Hematopoietic multipotent progenitor cell treated with erythropoietin and hydrocortisone succinate and interleukin-3 and kit ligand, for 15 days (in vitro differentiated cells): ENCODE measurements at places on chromosomes 12 and 14.

GRCh38 chr14:71399057-71399487 is 491.8 kb downstream of the PCNX1 start:
- no peak for DNase-seq

- DNase-seq: no peak
Observed at GRCh38 chr12:129052373-129052772, 199.1 kb downstream of the GLT1D1 start.

- no peak for DNase-seq
Observed at GRCh38 chr12:71456316-71456715, 16.7 kb downstream of the LGR5 start.

DNA sequence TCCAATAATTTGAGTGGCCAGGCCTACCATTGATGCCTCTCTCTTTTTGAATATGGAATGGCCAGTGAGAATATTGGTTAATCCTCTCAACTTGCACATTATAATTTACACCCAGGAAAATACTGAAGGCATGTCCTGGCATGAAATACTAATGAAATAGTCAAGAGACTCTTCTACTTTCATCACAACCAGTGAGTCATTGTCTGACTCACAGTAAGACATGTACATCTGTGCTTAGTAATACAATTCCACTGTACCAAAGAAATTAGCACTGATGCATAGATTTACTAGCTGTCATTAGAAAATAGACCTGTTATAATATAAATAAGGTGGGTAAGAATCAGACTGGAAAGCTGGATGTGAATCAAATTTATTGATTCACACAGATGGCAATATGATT is 31.6 kb downstream of the KCNC2 start:
- no peak for DNase-seq

GRCh38 chr14:88765130-88765529 is 27.6 kb downstream of the EML5 start:
- no peak for DNase-seq

- no peak for DNase-seq
Observed at GRCh38 chr12:67621112-67621511, 27.4 kb upstream of the DYRK2 start.

GRCh38 chr12:72272091-72272661 is at the start of gene TRHDE:
TRHDE (plus strand) TSS chr12:72272370; CDS start chr12:72272644, 274 bp downstream.
- no peak for DNase-seq

DNA sequence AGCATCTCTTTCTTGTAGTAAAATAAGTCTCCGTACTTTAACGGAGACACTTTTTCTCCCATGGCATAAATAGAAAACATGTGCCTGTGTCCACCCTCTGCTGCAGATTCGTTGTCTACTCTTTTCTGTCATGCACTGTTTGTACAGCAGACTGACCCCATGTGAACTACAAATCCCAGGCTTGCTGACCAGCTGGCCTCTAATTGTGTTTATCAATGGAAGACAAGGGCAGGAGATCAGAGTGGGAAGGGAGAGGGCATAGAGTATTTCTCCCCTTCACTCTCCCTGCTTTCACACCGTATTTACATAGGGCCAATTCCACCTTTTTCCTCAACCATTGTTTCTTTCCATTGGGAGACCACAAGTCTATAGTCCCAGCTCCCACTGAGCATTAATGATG is 31.0 kb upstream of the TMTC2 start:
- DNase-seq: no peak

- DNase-seq: no peak
Observed at GRCh38 chr14:95341564-95341963, 21.9 kb upstream of the CLMN start.

DNA sequence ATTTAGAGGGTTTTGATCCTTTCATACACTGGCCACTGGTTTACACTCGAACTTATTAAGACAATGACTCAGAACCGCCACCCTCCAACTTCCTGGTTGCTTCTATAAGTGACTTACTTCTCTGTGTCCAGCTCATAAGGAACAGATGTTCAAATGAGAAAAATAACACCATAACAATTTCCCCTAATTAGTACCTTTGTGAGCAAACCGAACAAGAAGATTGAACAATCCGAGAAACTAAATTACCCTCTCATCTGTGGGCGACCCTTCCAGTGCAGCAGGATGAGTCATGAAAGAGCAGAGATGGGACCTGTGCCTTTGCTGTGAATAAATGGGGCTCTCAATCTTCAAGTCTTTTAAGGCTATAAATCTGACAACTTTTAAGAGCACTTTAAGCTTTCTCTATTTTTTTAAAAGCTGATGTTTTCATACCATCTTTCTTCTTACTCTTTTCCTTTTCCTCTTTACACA is 146.8 kb upstream of the RASSF8 start:
- no peak for DNase-seq

GRCh38 chr14:63512861-63513260 is 30.3 kb downstream of the PPP2R5E start:
- no peak for DNase-seq

DNA sequence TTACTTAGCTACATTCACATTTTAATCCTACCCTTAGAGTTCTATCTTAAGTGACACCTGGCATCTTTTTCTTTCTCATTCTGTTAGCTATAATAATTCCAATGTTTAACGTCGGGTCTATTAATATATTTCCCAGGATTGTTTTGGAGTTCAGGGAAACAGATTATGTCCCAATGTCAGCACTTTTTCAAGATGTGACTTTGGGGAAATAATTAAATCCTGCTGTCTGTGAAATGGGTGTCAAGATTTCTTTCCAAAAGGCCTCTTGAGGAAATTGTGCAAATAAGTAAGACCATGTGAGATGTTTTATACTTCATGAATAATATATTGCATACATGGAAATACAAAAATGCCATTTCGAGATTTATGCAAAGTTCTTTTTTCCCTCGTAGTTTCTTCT is 887.6 kb upstream of the SEL1L start:
- DNase-seq: no peak

- DNase-seq: no peak
Observed at GRCh38 chr14:21070083-21070609, at the start of gene ARHGEF40. ARHGEF40 (plus strand) TSS chr14:21070304; CDS start chr14:21070397, 93 bp downstream.

- DNase-seq: peak; percentile 43
Observed at GRCh38 chr14:90759370-90760077, 56.7 kb downstream of the TTC7B start.

DNA sequence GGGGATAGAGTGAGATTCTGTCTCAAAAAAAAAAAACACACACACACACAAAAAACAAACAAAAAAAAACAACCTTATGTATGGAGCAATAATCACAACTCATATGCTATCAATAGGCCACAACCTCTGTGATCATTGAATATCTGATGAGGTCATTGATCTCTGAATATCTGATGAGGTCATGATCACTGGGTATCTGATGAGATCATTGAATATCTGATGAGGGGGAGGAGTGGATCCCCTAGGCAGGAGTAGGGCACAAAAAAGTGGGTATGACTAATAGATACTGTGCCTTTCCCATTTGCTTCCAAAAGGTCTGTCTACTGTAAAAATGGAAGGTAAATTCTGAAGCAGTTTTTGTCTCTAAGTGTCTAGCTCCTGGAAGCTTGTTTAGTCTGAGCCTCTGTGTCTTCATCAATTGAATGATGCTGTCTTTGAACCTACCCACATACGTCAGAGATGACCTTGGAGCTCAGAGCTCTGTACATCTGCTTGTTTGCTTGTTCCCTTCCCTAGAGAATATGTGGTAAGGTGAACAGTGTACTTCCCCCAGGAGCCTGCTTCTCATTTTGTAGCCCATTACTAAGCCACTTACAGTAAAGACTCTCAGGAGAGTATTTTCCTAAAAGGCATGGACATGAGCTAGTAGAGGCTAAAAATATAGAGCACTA is 13.6 kb downstream of the PAH start:
- no peak for DNase-seq

GRCh38 chr14:99616832-99617800 is 13.1 kb upstream of the CCDC85C start:
- DNase-seq: no peak

DNA sequence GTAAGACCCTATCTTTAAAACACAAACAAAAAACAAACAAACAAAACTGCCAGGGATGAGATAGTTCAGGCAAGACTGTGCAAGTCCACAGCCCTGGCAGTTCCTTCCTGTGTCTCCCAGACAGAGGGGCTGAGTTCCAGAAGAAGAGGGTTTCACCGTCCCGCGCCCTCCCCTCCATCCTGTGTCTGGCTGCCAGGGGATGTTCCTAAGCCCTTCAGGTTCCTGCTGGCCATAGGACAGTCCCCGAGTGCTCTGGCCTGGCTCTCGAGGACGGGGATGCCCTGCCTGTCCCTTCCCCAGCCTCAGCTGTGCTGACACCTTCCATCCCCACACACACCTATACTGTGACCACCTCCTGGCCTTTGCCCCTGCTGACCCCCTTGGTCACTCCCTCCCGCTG is 40.6 kb upstream of the EIF5 start:
- no peak for DNase-seq

- no peak for DNase-seq
Observed at GRCh38 chr12:108378926-108379325, 39.8 kb upstream of the CMKLR1 start.

DNA sequence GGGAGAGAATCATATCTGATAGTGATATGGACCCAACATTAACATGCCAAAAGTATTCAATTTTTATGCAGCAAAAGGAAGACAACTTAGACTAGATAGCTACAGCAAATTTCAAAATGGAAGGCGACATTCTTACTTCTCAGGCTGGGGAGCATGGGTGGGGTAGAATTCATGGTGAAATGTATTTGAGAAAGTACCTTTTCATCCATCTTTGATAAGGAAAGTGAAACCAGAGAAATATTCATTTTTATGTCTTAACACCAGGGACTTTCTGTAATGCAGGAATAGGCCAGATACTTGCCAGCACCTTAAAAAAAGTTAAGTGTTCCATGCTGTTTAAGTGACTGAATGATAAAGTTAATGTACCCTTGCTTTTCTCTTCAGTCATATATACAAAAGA is 13.4 kb downstream of the BTG1 start:
- no peak for DNase-seq

DNA sequence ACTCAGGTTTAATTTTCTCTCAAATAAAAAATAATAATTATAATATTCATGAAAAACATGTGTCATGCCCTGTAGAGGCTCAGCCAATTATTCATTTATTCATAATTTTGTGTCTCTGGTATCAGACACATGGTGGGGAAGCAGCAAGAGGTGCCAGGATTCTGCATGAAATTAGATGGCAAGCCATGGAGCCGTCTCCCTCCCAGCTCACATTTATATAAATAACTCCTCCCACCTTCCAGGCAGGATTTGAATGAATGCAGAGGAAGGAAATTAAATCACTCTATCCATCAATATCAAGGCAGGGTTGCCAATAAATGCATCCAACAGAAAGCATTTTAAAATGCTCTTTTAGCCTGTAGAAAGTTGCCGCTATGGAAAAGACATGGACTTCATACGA is 98.1 kb downstream of the PTPRR start:
- no peak for DNase-seq

DNA sequence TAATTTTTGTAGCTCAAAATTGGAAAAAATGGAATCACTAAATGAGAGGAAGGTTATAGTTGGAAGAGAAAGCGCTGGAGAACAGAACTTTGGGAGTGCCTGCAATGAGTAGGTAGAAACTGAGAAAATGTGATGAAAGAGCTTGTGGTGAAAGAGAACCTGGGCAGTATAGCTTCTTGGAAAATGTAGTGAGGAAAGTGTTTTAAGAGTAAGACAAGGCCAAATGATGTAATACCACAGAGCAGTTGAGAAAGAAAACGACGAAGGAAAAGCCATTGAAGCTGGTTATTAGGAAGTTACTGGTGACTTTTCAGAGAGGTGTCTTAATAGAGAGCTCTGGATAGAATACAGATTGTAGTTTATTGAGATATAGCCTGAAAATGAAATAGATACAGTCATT is 255.3 kb downstream of the AEBP2 start:
- no peak for DNase-seq

DNA sequence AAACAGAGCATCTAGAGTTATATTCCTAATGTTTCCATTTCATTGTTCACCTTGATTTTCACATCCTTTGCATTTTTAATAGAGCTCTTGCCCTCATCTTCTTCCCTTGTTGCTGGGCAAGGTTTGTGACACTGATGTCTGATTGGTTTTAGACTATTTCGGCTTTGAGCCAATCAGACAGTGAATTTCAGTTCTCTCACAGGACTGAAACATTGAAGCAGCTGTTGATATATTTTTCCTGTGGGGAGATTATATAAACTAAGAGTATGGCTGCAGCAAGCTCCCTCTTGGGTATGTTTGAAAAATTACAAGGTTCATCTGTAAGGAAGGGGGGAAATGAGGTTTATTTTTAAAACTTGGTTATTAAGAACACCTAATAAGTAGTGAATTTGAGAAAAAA is 51.2 kb downstream of the ATF7IP start:
- DNase-seq: peak; percentile 59

GRCh38 chr14:51612449-51612848 is 39.3 kb upstream of the FRMD6 start:
- DNase-seq: no peak

- DNase-seq: no peak
Observed at GRCh38 chr12:105470601-105471000, 140.1 kb downstream of the C12orf75 start.

- peak; percentile 59 for DNase-seq
Observed at GRCh38 chr14:68794130-68794850, 1.4 kb upstream of the ZFP36L1 start.

DNA sequence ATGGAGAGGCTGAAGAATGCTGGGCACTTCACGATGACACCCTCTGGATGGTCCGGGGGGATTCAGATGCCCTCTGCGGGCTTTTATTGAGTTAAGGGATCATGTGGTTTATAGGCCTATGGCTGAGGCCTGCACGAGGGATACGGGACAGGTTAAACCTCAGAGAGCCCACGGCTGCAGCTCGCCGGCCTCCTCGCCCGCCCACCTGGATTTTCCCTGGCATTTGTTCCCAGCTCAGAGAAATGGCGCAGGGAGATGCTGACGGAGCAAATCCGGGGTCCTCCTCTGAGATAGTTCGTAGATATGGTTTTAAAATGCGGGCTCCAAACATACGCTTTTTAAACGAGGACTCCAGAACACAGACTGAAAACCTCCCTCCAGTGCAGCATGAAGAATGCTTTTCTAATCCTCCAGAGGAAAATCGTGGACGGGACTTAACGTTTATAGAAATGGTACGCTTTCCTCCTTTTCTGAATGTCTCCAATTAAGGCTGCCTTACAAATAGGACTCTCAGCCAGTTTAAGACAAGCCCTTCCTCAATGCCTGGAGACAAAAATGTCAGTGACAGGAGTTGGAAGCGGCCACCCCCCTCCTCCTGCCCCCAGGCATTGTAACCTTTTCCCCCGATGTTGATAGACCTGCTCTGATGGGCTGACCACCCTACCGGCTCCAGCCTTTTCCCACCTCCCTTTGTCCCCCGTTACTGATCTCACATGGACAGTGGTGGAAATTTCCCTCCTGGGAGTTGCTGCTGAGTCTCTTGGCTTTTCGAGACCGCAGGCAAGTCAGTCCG is 16.6 kb downstream of the CCND2 start:
- no peak for DNase-seq
